ENCODE measurements at places on chromosomes 4 and X.

- DNase-seq, result no peak
These were observed 7.6 kb downstream of the KLF3 start for GRCh38 chr4:38671592-38671940.

GRCh38 chrX:39690541-39691415 is 407.0 kb downstream of the BCOR start:
- no peak for DNase-seq

GRCh38 chr4:56186808-56187523 is 200.3 kb downstream of the AASDH start:
- DNase-seq, result no peak

- DNase-seq, result no peak
These were observed 374.2 kb upstream of the SMIM31 start for GRCh38 chr4:164379694-164380093.

DNA sequence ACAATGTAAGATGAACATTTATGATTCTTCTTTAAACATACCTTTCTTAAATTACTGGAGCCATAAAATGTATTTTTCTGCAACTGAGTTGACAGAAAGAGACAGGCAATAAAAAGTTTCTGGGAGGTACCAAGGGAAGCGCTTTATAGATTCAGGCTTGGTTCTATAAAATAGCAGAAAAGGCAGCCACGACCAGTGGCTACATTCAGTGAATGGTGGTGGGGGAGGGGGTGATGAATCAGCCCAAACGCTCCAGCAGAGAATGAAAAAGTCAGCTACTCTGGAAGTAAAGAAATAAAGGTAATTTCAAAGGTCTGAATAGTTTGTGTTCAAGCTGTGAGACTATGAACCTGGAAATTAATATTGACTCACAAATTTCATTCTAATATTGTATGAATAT is 456.1 kb downstream of the KCTD8 start:
- DNase-seq, result no peak

GRCh38 chrX:44842550-44843317 is 1.1 kb upstream of the DUSP21 start:
- DNase-seq, result no peak

DNA sequence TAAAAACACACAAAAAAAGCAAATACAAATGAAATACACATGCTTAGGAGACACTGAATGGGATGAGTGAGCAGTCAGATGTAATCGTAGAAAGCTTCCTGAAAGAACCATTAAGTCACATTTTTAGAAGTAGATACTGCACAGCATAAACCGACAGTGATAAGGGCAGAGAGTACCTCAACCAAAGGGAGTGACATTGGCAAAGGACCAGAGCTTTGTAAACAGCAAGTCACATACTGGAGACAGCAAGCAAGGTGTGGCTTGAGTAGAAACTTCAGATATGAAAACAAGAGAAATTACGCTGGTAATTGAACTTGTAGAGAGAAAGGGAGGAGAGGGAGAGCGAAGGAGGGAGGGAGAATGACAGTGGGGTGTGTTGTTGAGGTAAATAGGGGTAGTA is 92.0 kb downstream of the CHRDL1 start:
- no peak for DNase-seq

GRCh38 chr4:5793514-5793913 is 82.5 kb downstream of the EVC start:
- no peak for DNase-seq

DNA sequence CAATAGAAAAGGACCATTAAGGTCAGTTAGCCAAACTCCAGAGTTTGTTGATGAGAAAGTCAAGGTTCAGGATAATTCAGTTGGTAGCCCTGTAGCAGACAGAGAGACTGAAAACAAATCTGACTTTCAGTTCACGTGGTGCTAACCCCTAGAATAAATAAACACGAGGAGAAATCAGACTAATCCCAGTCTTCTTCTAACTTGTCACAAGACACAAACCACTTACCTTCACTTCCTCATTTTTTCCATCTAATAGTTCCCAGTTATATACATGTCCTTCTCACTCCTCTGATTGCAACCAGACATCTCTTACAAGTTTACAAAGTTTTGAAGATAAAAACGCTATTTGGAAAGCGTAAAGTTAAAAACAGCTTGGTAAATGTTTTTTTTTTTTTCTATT is 7.7 kb downstream of the TLR7 start:
- DNase-seq, result no peak

DNA sequence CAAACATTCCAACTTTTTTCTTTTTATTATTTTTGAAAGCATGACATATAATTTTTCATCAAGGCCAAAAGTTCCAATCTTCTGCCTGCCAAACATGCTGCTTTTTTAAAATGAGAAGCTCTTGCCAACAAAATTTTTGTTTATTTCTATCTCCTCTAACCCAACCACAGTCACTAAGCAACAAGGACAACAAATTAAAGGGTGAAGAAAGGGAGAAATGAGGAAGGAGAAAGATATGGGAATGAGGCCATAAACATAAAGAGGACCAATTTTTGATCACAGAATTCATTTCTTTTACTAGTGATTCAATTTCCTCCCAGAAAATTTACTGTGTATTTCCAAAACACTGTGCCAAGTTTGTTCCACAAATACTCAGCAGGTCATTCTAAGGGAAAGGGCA is 537.0 kb upstream of the DIAPH2 start:
- DNase-seq, result no peak

- no peak for DNase-seq
These were observed 559.6 kb upstream of the DIPK2B start for GRCh38 chrX:45760187-45760742.

GRCh38 chr4:110854021-110854678 is 231.3 kb upstream of the PITX2 start:
- DNase-seq, result no peak

DNA sequence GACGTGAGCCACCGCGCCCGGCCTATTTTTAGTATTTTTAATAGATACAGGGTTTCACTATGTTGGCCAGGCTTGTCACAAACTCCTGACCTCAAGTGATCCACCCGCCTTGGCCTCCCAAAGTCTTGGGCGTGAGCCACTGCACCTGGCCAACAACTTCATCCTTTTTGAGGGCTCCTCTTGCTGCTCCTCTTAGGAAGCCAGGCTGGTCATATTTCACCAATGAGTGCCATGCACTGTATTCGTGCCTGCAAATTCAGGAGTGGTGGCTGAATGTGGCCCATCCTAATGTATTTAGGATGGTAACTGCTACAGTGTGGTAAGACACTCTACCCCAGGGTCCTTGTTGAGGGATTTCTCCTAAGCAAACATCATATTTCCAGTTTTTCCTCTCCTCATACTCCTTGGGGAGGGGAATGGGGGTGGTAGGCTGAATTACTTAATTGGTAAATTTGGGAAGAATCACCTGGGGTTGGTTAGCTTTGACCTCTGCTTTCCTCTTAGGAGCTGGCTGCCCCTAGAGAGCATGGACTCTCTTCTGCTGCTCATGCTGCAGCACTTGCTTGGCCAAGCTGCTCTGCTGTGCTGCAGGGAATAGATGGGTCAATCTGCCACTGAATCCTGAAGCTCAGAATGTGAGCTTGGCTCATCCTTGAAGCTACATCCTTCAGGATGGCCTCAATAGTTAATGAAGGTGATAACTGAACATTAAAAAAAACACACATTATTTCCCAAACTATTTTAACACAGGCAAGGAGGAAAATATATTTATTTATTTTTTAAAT is 167.4 kb downstream of the HS3ST1 start:
- no peak for DNase-seq

- no peak for DNase-seq
These were observed 12.6 kb downstream of the TENT5D start for GRCh38 chrX:80432863-80433262.

- no peak for DNase-seq
These were observed 642.0 kb downstream of the MID1IP1 start for GRCh38 chrX:39443240-39443639.

GRCh38 chr4:100016191-100016590 is 66.1 kb upstream of the H2AZ1 start:
- no peak for DNase-seq

DNA sequence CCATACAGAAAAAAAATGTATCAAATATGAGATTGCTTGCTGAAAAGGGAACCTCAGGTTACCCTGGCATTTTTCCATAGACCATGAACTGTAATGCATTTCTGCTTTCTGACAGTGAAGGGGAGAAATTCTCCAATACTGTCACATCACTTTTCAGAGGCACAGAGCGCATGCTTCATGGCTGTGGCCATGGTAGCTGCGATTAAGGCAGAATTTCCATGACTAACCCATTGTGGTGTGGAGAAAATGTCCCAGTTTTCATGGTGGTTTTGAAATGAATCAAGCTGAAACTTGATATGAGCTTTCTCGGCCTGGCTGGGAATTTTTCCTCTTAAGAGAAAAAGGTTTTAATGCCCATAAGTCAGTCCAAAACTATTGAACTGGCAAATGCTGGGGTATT is 39.5 kb upstream of the MAP3K15 start:
- DNase-seq, result peak; percentile 54

- no peak for DNase-seq
These were observed 147.1 kb downstream of the NAA11 start for GRCh38 chr4:79178760-79179159.

- DNase-seq, result no peak
These were observed 7.1 kb downstream of the TASL start for GRCh38 chrX:30570505-30570904.

- no peak for DNase-seq
These were observed 41.6 kb upstream of the ACSL4 start for GRCh38 chrX:109774706-109775105.

DNA sequence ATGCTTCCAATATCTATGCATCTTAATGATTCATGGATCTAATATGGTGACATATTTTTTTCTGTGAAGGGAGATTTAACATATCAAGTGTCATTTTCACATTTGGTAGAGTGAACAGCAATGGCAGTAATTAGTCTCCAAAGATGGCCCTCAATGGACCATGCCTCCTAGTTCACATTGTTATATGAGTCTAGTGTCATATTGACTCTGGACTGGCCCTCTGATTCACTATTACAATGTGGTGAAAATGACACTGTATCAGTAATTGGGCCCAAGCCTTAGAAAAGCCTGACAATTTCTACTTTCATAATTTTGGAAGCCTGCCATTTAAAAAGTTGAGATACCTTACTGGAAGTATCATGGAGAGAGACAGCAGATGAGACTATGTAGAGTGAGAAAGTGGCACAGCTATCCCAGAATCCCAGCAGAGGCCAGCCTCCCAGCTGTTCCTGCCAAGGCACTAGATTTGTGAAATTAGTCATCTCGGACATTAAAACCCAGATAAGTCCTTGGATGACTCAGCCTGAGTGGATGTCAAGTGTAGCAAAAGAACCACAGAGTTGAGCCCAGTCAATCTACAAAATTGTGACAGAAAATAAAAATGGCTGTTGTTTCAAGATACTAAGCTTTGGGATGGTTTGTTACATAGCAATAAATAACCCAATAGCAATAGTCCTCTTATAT is 68.4 kb downstream of the ARHGEF38 start:
- DNase-seq, result no peak

GRCh38 chr4:60683973-60684372 is 516.2 kb upstream of the ADGRL3 start:
- DNase-seq, result no peak

DNA sequence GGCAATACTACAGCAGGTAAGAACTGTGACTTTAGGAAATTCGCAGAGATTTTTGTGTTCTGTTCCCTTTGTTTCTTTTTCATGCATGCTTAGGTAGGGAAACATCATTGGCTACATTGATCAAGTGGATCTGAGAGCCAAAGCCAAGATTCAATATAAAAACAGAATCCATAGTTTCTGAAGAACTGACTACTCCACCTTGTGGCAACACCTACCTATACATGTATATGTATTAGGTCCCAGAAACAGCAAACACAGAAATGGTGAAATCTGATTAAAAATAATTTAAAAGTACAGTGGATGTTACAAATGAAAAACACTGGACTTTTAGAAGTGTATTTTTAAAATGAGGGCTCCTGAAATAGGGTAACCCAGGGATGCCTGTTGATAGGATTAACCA is 322.6 kb upstream of the MAOA start:
- no peak for DNase-seq

- no peak for DNase-seq
These were observed 63.0 kb upstream of the WDFY3 start for GRCh38 chr4:85029453-85029852.

- no peak for DNase-seq
These were observed 63.4 kb downstream of the HTT start for GRCh38 chr4:3137908-3138307.

DNA sequence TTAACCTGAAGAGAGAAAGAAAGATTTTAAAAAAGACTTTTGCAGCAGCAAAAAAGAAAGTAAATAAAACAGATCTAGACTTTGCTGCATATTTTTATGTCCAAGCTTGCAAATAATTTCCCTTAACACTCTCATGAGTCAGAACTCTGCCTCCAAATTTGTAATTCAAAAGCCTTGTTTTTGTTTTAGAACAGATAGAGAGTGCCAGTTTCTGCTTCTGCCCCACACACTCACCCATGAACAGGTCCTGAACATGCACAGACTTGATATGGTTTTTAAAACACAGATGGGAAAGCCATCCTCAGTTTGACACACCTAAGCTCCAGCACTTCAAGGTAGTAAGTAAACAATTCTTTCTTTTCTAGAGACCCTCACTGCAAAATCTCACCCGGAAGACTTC is 39.7 kb upstream of the VCX3B start:
- no peak for DNase-seq

DNA sequence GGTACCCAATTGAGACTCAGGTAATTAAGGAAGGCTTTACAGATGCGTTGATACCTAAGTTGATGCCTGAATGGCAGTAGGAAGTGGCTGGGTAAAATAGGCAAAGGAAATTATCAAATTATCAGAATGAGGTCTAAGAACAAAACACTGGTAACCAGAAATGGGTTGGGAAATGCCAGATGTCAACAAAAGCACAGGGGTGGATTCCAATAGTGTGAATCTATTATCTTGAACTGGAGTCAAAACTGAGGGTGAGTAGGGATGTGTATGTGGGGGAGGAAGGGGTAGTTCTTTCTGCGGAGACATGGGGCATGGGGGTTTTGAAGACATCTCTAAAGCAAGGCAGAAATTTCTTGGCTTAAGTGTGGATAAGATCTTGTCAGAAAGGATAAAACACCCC is 16.0 kb upstream of the SEPTIN6 start:
- no peak for DNase-seq

DNA sequence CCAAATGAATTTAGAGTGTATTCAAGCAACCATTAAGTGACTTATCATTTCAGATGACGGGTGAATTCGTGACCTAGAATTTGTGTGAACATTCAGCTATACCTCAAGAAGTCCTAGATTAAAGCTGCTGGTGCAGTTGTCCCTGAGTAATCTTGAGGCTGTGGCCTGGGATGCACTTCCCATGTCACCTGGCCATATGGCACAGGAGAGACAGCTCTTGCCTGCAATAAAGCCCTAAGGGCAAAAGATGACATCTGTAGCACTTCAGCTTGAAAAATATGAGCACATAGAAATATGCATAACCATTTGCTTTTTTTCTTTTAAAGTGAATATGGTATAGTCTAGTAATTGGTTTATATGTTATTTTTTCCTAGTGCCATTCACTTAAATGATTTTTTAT is 125.8 kb downstream of the FHDC1 start:
- no peak for DNase-seq

Measured in activated CD4-positive, alpha-beta T cell treated with anti-CD3 and anti-CD28 coated beads, Interleukin-2, amount 50 U/mL, for 48 hours (primary cell).